Lung (tissue), 17 donors: ENCODE measurements at places on chromosomes 11 and 22. TPM values are rescaled to one million over a fixed set of nuclear protein-coding genes. Genes with fewer than 3 reads are reported as not detected.

GRCh38 chr11:80822308-80822707 is 1381.5 kb upstream of the TENM4 start:
- no peak for DNase-seq

DNA sequence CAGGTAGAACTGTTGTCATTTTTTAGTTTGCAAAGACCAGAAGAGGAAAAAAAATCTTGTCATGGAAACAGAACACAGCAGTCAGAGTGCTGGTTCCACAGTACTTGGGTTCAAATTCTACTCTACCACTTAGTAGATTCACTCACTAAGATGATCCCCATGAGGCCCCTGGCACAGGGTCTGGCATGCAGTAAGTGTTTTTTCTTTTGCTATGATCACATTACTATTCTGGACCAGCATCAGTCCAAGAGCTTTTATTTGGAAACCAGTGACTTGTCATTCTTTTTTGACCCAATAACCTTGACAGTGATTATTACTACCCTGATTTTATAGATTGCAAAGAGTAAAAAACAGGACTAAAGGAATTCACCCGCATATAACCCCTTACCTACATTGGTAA is 4.1 kb downstream of the EEF1G start:
- DNase-seq = no peak

GRCh38 chr11:85062659-85063058 is 564.5 kb downstream of the DLG2 start:
- DNase-seq = no peak

DNA sequence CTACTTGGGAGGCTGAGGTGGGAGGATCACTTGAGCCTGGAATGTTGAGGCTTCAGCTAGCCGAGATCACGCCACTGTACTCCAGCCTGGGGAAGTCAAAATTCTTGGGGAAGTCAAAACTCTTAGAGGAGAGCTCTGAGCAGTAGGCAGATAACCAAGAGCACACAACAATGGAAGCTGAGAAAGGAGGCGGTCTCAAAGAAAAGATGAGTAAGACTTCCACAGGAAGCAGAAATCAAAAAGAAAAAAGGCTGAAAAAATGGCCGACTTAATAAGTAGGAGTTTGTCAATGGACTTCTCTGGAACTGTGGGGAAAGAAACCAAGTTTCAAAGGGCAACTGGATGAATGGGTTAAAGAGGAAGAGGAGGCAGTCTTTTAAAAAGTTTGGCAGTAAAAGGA is 32.1 kb downstream of the RAB30 start:
- DNase-seq = no peak

DNA sequence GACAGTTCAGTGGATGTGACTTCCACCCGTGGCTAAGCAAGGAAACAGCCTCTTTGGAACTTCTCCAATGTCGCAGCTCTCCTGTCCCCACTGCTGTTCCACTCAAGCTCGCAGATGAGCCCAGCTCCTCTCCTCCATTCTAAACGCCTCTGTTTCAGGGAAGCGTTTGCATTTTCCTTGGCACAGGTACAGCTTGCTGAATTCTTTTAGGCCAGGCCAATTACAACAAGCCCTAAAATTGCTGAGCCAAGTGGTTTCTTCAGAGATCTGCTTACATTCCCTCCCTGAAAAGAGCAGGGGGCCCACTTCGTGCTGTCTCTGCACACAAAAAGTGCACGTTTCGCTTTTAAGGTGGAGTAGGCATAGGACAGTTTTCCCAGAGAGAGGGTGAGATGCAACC is 91.5 kb upstream of the BLID start:
- peak; percentile 70 for DNase-seq

DNA sequence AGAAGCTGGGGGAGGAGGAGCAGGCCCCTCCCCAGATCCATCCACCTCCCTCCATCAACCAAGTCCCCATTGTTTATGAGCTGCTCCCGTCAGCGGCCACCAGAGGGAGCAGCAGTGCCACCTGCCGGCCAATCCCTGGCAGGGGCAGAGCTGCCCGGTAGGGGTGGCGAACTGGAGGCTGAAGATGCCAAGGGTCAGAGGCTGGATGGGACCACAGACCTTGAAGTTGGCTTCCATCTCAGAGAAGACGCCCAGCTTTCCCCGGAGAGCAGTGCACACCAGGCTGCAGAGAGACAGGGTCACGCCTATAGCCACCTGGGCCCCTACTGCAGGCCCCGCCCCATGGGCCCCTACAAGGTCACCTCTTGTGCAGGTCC is 3.6 kb downstream of the FIBP start:
- DNase-seq = peak; percentile 75

The RBFOX2 gene
- polyA plus RNA-seq = 23.4 TPM

The CHRNA10 gene
- 1.5 TPM for polyA plus RNA-seq
